ENCODE measurements at places on chromosomes 16 and 17.
A peak's percentile ranks its signal among the peaks of the same experiment; 100 is the strongest.

DNA sequence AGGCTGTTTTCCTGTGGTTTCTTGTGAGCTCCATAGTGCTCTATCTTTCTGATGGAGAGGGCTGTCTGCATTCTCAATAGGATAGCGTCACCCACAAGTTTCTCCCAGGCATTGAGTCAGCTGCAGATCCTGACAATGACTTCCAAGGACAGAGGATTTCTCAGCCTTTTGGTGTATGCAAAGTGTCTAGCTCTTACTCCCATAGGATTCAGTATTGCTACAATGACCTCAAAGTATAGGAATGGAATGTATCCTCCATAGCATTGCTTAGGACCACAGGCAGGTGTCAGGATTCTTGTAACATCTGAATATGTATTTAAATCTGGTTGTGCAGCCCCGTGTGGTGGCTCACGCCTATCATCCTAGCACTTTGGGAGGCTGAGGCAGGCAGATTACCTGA is 32.3 kb downstream of the SMIM36 start:
- no peak for DNase-seq

GRCh38 chr17:6724009-6724408 is 10.8 kb upstream of the SLC13A5 start:
- no peak for DNase-seq

- no peak for DNase-seq
Measured at GRCh38 chr16:7315813-7316212, 16.8 kb upstream of the RBFOX1 start.

DNA sequence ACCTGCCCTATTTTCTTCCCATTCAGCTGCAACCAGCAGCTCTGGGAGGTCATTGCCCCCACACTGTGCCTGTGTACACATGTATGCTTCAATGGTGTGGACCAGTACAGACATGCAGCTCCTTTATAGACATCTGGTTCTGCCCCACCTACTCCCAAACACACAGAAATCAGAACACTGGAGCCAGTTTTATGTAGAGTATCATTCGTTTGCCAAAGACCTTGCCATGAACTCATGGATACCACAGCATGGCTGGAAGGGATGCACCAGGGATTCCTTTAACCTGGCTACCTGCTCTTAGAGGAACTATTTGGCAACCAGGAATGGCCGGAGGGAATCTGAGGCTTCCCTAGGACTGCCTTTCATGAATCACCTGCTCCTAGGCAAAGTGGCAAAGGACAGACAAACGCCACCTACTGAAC is 60.4 kb downstream of the ZFHX3 start:
- no peak for DNase-seq

DNA sequence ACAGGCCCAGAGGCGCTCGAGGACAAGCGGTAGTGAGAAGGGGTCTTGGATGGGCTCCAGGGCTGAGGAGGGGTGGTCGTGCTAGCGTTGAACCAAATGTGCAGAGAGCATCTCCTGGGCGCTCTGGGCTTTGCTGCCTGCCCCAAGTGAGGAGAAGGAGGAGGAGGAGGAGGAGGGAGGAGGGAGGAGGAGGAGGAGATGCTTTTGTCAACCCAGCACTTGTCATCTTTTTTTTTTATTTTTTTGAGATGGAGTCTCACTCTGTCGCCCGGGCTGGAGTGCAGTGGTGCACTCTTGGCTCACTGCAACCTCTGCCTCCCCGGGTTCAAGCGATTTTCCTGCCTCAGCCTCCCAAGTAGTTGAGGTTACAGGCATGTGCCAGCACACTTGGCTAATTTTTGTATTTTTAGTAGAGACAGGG is 59.8 kb downstream of the PGS1 start:
- DNase-seq: no peak

GRCh38 chr16:86018941-86019340 is 120.0 kb downstream of the IRF8 start:
- DNase-seq: no peak

GRCh38 chr17:64269687-64270649 is 6.9 kb upstream of the TEX2 start:
- DNase-seq: no peak

DNA sequence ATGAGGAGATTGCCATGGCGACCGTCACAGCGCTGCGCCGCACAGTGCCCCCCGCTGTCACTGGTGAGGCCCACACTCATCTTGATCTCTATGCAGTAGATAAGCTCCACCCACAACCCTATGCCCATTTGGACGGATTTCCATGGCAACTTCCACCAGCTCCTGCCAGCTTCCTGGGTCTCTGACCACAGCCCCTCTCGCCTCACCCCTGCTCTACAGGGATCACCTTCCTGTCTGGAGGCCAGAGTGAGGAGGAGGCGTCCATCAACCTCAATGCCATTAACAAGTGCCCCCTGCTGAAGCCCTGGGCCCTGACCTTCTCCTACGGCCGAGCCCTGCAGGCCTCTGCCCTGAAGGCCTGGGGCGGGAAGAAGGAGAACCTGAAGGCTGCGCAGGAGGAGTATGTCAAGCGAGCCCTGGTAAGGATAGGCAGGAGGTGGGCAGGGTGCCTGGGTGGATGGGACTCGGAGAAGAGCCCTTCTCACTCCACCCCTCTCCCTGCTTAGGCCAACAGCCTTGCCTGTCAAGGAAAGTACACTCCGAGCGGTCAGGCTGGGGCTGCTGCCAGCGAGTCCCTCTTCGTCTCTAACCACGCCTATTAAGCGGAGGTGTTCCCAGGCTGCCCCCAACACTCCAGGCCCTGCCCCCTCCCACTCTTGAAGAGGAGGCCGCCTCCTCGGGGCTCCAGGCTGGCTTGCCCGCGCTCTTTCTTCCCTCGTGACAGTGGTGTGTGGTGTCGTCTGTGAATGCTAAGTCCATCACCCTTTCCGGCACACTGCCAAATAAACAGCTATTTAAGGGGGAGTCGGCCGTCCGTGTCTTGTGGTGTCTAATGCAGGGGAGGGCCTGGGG is 4.3 kb downstream of the ALDOA start:
- no peak for DNase-seq

DNA sequence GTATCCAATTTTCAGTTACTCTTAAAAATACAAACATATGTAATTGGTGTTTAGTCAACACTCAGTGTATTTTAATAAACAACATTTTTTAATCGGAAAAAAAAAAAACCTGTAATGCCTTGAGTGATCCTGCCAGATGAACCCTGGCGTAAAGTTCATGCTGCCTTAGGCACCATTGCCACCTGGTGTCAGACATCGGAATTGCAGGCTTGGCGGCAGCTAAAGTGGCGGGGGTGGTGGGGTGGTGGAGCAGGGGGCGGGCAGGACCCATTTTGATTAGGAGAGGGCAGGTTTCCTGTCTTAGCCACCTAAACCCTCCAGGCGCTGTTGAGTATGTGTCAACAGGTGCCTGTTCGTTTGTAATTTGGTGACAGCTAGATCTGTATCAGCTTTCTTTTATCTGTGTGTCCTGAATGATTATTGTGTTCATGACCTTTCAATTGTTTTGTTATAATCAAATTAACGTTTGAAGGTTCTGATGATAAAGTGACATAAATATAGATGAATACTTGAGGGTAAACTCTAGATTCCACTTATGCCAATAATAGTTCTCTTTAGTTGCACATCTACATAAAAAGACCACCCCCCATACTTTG is 588.7 kb downstream of the CDH13 start:
- DNase-seq: peak; percentile 39

- no peak for DNase-seq
Measured at GRCh38 chr16:726188-726437, 130 bp downstream of the CCDC78 start.

DNA sequence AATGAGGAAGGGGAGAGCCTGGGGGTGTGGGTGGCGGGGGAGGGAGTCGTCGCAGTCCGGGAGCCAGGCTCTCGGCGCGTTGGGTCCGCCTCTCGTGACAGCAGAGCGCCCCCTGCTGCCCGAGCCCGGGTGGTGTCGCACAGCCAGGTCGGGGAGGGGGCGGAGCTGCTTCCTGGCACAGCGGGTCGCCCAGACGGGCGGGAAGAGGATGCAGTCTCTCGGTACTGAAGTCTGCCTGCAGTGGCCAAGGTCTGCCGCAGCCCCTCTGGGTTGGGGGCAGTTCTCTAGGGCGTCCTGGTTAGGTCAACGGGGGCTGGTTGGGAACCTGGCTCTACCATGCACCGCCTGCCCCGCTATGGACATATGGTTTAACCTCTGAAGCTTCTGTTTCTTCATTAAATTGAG is 38.2 kb upstream of the CCDC182 start:
- DNase-seq: peak; percentile 84

DNA sequence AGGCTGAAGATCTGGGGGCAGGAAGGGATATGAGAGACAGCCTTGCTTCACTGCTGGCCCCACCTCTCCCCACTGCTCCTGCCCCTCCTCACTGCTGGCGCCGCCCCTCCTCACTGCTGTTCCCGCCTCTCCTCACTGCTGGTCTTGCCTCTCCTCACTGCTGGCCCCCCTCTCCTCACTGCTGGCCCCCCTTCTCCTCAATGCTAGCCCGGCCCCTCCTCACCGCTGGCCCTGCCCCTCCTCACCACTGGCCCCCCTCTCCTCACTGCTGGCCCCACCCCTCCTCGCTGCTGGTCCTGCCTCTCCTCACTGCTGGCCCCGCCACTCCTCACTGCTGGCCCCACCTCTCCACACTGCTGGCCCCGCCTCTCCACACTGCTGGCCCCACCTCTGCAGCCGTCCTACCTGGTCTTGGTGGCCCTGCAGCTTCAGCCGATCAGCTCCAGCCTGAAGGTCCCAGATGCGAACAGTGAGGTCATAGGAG is 9.5 kb upstream of the PAM16 start:
- no peak for DNase-seq

DNA sequence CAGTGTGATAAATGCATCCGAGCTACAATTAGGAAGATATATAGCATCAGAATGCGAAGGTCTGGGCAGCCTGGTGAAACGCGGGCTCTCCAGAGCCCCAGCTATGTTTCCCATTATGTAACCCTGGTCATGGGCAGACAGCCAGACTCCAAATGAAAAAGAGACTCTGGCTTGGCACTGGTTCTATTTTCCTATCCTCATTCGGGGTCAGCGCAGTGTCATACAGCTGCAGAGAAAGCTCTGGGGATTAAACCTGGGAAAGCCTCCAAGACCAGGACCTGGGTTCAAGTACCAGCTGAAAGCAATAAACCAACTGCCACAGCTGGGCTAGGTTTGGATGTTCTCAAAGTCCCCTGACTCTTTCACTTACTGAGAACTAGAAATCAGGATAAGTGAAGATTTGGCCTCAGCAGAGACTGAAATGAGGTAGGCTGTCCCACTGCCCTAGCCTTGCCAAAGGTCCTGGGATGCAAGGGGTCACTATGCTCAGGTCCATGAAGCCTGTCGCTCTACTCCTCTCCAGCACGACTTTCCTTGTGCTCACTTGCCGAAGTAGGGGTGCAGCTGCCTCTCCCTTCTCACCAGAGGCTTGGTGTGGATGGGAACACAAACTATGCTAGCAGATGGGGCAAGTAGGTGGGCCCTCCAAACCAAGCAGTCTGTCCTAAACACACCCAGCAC is 123.8 kb downstream of the SMG6 start:
- DNase-seq: no peak

GRCh38 chr16:68978303-68978954 is 127.0 kb upstream of the HAS3 start:
- no peak for DNase-seq

DNA sequence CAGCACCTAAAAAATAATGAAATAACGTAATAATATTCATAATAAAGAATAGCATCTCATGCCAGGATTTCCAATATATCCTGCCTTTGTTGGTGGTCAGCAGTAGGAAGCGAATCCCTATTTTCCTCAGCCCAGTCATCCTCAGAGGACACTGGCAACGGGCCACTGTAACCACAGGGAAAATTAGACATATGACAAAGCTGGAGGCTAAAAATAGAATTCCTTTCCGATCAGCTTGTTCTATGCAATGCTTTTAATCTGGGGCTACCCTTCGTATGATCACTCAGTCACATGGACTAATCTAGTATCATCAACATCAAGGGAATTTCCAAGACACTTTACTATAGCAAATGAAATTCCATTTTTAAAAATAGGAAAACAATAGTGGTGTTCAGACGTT is 246.9 kb upstream of the KCNJ16 start:
- no peak for DNase-seq

DNA sequence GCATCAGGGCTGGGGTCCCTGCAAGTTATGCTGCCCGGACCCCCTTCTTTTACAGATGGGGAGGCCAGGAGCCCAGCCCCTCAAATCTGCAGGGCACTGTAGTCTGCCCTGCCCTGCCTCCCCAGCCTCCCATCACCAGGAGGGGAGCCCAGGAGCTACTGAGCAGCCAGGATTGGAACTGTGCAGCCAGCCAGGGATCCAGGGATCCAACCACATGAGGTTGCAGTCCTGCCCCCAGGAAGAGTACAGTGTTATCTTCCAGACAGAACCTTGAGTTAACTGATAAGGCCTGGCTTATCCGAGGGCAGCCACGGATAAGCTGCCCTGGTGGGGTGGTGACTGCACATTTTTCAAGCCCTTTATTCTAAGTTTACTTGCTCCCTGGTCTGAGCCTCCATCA is 11.4 kb upstream of the NDRG4 start:
- DNase-seq: no peak

DNA sequence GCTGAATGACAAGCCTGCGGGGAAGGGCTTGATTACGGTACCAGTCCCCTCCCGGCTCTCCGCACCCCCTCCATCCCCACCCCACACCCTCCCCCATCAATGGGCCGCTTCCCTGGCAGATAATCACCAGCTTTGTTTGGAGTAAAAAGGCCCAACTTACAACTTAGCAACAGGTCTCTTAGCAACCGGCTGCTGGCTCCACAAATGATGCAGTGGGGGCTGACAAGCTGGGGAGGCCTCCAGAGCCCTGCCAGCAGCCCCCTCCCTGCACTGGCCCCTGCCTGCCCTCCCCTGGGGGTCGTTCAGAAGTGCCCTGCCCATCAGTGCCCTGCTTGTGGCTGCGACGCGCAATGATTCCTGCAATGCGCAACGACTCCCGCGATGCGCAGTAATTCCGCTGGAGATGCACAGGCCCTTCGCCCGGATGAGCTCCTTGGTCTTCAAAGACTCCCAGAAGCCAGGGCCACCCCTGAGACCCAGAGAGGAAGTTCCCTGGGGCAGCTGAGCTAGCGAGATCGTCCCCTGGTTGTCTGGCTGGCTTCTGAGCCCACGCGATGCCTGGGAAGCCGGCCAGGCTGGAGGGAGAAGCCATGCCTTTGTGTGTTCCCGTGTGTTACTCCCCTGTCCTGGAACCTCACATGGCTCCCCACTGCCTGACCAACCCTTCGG is 23.3 kb downstream of the CPNE2 start:
- DNase-seq: peak; percentile 59

- no peak for DNase-seq
Measured at GRCh38 chr17:2710803-2711607, 559 bp downstream of the CLUH start.

DNA sequence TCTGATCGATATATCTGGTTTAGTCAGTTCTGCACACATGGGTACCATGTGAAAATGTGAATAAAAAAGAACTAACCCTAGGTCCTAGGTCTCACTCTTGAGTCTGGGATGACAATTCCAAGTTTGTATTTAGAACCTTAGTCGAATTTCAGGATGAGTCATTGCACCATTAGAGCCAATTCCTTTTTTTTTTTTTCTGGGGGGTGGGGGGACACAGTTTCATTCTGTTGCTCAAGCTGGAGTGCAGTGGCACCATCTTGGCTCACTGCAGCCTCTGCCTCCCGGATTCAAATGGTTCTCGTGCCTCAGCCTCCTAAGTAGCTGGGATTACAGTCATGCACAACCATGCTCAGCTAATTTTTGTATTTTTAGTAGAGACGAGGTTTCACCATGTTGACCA is 41.6 kb downstream of the SPAG9 start:
- no peak for DNase-seq

- DNase-seq: no peak
Measured at GRCh38 chr17:16477255-16477654, 14.7 kb downstream of the LRRC75A start.
